ENCODE measurements at places on chromosomes 5 and 9.

GRCh38 chr5:6404129-6404528 lies 25.8 kb upstream of the MED10 start:
- DNase-seq, result no peak

DNA sequence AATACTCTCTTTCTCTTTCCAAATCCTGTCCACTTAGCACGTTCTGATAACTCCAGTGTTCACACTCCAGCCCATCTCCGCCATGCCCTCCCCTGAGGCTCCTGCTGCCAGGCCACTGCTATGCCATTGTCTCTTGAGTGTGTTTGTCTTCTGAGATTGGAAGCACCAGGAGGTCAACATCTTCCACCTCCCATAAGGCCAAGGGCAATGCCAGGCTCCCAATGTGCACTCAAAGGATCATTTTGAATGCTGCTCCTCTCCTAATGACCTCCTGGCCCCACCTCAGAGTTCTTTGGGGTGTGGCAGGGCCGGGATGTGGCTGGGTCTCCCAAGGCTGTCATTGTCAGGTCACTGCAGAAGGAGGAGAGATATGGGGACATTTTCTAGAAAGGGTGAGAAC lies 19.5 kb downstream of the IGIP start:
- DNase-seq, result no peak

GRCh38 chr5:82513738-82514137 lies 235.6 kb upstream of the RPS23 start:
- DNase-seq, result no peak

DNA sequence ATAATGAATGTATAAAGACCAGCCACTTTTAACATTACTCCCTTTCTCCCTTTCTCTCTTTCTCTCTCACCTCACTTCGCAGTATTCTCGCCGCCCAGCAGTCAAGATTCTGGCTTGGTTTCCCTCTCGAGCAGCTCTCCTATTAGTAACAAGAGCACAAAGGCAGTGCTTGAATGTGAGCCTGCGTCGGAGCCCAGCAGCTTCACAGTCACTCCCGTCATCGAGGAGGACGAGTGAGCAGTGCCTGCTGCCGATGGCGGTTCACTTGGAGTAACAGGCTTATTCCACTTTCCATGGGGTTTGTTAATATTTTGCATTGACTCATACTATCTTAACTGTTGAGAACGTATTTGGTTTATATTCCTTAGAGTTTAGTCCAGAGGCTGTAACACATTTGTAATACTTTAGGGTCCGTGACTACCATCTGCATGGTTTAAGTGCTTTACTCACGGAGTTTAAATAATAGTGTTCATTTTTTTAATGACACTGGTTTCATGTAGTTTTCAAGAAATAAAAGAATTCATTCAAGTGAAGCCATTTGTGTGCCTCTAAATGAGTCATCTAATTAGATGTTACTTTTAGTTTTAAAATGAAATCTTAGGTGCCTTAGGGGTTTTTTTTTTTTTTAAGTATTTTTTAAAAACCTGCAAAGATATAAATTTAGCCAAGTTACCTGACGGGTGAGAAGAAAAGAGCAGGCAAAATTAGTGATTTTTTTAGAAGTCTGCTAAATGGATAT lies 8.4 kb upstream of the DMRT3 start:
- no peak for DNase-seq

Measured in cortex of kidney (tissue), 1 donor.